ENCODE measurements at places on chromosomes 6 and 20. TPM values are rescaled to one million over a fixed set of nuclear protein-coding genes. Genes with fewer than 3 reads are reported as not detected.
A peak's percentile ranks its signal among the peaks of the same experiment; 100 is the strongest.

Gene FLRT3
- not detected for total RNA-seq

Gene GINS1
- 14.3 TPM for total RNA-seq

Gene AK9
- 12.3 TPM for total RNA-seq

Gene THBS2
- 224 TPM for total RNA-seq

Gene HLA-G
- 0.52 TPM for total RNA-seq

Gene CDH26
- total RNA-seq = not detected

Gene COL9A3
- total RNA-seq = 0.59 TPM

Gene CDK19
- total RNA-seq = 1.0 TPM

Gene TBXT
- not detected for total RNA-seq

Gene VIP
- total RNA-seq = 0.59 TPM

- DNase-seq = peak; percentile 65
Observed at GRCh38 chr6:110180228-110181008, at the start of gene CDC40. Gene CDC40 (plus strand): TSS chr6:110180427. CDS start chr6:110180445, 18 bp downstream.

GRCh38 chr6:170111141-170111664 lies 179.7 kb downstream of the DLL1 start:
- no peak for DNase-seq

GRCh38 chr6:95083506-95083905 lies 493.8 kb upstream of the MANEA start:
- DNase-seq = no peak

DNA sequence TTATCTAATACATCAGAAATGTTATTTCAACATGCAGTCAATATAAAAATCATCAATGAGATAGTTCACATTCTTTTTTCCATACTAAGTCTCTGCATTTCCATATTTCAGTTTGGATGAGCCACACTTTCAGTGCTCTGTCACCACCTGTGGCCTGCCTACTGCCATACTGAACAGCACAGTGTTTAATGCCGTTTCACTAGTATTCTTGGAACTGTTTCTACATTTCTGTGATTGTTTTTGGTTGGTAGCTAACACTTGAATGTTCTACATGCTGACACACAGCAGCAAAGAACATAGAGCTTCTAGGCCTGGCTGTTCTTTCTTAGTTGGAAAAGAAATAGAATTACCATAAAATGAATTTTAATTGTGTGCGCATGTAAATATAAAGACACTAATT lies 61.4 kb upstream of the KIF25 start:
- no peak for DNase-seq

DNA sequence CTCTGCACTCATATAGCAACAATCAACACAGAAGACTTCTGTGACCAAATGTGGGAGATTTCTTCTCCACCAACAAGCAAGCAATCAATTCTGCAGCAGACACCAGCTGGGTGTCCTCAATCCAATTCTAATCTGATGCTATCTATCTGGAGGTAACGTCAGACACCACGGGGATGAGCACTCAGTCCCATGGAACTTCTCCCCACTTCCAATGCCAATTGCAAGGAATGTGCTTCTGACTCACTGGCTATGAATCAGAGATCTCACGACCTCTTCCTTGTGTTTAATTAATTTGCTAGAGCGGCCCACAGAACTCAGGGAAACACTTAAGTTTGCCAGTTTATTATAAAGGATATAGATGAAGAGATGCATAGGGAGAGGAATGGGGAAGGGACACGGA lies 103.5 kb upstream of the SIRPG start:
- DNase-seq = no peak

- DNase-seq = no peak
Observed at GRCh38 chr6:138503881-138504680, 4.8 kb upstream of the NHSL1 start.

DNA sequence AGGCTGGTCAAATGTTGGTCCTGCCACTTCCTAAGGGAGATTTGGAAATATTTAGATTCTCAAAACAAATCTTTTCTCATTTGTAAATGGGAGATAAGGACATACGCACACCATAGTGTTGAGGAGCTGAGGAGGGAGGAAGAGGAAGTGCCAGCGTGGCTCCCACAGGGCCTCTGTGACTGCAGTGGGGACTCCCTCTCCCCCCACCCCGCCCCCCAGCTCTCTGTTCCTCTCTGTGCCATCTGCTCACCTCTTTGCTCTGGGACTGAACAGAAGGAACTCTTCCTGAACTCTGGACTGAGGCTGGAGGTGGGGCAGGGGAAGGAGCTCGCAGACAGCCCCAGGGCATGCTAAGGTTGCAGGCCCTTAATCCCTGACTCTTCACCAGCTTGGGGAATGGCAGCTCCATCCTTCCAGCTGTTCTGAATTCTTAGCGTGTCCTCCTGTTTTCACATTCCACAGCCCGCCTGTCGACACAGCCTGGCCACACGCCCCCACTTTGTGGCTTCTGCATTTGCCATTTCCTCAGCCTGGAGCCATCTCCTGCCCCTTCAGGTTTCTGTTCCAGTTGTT lies 11.4 kb downstream of the DDX27 start:
- no peak for DNase-seq

All from uterus (tissue), 4 donors.